AG08396 (cell line): ENCODE measurements at places on chromosomes 3 and 15.
A peak's percentile ranks its signal among the peaks of the same experiment; 100 is the strongest.

GRCh38 chr3:186193534-186194450, 84.9 kb upstream of the ETV5 start:
- no peak for DNase-seq

GRCh38 chr15:54150255-54150654, 172.0 kb downstream of the UNC13C start:
- DNase-seq = no peak

DNA sequence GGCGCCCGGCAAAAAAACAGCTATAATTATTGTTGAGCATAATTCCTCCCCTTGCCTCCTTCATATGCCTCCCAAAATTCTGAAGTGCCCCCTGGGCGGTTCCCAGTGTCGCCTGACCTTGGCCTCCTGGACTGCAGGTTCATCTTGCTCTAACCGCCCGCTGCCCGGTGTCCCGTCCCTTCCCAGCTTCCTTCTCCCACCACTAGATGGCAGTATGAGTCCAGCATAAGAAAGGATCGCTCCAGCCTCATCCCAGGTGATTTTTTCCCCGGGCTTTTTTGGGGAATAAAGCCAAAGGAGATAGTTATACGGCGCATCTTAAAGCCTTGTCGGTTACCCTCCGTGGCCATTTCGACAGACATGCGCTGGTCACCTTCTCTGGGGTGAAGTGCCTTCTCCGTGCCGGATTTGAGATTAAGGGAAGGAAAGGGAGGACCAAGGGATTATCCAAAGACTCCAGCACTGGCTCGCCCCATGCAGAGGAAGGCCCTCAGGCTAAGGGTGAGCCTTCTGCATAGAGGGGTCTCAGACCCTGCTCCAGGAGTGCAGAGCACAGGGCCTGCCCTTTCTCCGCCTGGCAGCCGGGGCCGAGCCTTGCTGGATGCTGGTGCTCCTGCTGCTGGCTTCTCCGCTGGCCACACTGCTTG, 45.8 kb upstream of the TRA2B start:
- DNase-seq = peak; percentile 81

- no peak for DNase-seq
These were observed 102.4 kb downstream of the MSL2 start for GRCh38 chr3:136093771-136094170.

- DNase-seq = no peak
These were observed 19.9 kb downstream of the ADAMTS7 start for GRCh38 chr15:78791357-78791756.

GRCh38 chr3:30915782-30916181, 21.3 kb upstream of the GADL1 start:
- no peak for DNase-seq

DNA sequence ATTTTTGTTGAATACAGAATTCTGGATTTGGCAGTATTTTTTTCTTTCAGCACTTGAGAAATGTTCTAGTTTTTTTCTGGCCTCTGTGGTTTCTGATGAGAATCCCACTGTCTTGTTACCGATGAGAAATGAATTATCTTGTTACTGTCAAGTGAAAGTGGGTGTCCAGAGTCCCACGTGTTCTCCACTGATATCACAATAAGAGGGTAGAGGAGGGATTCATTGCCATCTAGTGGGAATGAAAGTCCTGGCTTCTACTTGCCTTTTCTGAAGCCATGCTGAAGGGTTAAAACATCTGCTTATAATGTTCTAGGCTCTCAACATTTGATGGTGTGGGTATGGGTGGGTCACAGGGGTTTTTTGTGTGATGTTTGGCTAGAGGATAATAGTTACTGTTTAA, 66.1 kb downstream of the SEC22A start:
- no peak for DNase-seq

DNA sequence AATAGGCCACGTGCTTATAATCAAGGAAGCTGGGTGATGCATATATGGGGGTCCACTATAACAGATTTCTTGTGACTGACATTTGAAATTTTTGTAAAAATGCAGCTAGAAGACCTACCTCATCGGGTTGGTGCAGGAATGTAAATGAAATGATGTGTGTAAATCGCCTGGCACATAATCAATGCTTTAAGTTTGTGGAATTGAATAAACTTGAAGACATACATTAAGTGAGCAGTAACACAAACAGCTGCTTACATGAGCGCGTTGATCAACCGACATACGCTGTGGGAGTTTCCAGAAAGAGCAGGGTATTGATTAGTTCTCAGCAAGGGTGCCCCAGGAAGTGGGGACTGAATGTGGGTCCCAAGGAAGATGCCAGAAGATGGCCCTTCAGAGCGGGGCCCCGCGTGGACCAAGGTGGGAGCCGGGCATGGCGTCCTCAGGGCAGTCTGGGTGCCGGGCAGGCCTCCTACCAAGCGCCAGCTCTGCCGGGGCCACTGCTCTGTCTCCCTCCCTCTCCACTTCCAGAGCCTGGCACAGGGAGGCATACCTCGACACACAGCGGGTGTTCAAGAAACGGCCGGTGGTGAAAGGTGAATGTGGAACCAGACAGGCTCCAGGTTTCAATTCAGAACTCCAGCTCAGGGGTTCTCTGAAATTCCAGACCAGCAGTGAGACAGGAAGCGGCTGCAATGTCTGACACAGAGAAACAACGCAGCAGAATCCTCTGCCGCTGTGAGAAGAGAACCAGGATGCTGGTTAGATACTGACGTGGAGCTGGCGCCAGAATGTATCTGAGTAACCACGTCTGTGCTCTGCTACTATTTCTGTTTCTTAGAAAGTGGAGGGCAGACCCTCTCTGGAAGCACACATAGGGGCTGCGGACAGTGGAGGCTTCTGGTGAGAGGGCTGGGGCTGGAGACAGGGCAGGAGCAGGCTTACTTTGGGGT, 12.6 kb downstream of the BFSP2 start:
- DNase-seq = peak; percentile 40

DNA sequence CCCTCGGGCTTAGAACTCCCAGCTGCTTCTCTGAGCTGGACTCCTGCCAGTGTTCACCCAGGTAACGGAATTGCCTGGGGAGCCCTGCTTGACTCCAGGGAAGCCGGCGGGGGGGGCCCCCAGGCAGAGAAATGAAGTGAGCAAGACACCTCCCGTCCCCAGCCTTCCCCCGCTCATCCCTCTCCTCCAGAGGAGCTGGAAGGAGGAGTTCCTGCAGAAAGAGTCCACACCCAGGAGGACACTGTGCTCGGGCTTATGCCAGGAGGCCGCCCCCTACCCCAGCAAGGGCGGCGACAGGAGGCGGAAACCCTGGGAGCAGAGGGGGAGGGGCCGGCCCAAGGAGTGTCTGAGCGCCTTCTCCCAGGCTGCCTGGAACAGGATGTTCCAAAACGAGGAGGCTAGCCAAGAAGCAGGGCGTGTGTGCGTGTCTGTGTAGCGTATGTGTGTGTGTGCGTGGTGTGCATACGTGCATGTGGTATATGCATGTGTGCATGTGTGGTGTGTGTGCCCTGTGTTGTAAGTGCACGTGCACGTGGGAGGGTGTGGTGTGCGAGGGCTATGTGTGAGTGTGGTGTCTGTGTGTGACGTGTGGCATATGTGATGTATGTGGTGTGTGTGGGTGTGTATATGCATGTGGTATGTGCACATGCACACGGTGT, 511.3 kb downstream of the SHQ1 start:
- peak; percentile 17 for DNase-seq

DNA sequence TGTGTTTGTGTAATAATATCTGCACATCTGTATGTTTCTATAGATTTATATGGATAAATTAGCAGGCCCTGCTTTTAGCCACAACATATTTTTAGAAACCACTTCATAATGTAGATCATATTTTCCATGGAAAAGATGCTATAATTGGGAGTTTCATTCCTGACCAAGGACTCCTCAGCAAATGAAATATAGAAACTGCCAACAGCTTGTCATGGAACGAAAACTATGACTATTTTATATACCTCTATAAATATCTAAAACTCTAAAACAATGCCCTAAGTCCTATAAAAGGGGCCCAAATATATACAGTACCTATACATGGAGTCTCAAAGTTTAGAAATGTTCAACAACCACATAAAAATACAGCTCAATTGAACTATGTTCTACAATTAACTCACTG, 27.9 kb downstream of the EID1 start:
- no peak for DNase-seq

DNA sequence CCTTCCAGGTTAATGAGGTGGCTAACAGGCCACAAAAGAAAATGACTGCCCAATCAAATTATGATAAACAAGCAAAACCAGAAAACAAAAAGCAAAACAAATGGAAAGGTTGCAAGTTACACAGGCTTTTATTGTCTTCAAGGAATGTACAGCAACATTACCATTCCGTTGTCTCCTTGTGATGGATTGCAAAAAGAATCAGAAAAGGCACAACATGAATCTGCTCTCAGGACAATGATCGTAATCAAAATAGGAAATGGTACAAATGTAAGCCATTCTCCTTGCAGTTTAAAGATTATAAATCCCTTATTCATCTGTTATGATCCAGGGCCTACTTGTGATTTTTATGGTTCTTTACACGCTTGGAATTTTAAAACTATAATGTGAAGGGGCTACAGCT, 125.8 kb downstream of the ECT2 start:
- no peak for DNase-seq

GRCh38 chr15:26722621-26723160, 50.2 kb downstream of the GABRB3 start:
- DNase-seq = no peak
